Skeletal muscle cell (primary cell): ENCODE measurements at places on chromosomes 12 and 14.

DNA sequence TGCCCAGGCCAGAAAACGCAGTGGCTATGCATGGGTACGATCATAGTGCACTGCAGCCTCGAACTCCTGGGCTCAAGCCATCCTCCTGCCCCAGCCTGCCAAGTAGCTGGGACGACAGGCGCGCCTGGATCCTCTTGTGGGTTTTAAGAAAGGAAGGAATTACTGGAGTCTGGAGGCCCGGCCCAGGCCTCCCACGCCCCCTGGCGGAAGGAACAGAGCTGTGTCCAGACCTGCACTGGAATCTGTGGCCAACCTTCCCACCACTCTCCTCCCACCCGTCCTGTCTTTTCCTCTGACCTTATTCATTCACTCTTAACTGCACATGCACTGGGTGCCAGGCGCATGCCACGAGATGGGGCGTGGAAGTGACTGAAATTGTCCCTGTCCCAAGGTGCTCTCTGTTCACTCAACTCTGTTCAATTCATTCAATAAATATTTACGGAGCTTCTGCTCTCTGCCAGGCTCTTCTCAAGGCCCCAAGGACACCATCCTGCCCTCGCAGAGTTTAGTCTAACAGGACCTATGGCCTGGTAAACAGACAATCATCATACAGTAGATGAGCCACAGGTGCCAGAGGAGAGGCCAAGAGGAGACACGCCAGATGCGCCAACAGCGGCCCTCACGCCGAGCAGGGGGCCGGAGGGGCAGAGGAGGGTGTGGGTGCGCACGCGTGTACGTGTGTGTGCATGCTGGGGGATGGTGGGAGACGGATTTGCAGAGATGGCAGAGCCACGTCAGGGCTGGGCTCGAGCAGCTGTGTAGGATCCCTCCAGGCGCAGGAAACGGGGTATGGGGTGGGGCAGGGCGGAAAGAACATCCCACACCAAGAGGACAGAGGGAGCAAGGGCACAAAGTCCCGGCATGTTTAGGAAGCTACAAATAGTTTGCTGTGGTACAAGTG, 13.7 kb upstream of the TMEM106C start:
- no peak for DNase-seq

DNA sequence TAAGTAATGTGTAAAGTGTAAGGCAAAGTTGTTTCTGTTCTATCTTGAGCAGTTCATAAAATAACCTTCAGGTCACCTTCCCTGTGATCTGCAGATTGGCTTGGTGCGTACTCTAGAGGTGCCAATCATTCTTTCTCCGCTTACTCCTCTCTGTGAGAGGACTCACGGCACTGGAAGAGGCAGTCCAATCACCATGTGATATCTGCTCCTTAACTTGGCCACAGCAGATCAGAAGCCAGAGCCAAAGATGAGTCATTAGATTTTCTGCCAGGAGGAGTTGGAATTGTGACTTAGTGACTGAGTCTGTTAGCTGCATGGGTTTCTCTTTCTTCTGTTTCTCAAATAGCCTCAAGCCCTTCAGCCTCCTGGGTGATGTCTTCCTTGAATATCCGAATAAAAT, 165.5 kb downstream of the SLC41A2 start:
- peak; percentile 69 for DNase-seq

GRCh38 chr12:109770104-109770860, 56.7 kb downstream of the FAM222A start:
- DNase-seq, result no peak

DNA sequence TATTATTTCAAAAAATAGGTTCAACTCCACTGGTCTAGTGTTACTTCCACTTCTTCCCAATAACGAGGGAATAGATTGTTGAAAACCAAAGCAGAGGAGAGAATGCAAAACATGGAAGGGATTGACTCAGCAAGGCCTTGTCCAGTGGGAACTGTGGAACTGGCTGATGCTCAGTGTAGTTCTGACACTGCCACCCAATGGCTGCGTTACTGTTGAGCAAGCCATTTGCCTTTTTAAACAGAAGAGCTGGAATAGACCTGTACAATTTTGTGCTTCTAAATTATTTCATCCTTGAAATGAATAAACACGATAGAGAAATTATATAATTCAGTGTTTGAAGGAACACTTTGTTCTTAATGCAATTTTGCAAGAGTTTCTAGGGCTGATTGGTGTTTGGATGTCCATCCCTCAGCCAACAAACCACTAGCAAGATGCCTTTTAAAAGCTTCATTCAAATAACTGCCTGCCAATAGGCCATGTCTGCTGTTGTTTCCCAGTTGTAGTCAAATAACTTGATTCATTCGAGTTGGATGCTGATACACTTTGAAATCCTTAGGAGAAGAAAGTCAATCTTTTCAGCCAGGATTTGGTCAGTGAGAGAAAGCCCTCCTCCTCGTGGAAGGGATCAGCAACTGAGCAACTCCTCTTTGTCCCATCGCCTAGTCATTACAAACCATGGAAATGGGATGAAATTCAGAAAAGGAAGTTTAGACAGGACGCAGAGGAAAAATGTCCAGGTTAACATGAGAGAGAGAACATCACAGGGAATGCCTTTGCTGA, 7.3 kb upstream of the MGP start:
- DNase-seq, result no peak

- no peak for DNase-seq
These were observed 70.1 kb downstream of the CLIP1 start for GRCh38 chr12:122352394-122352793.

DNA sequence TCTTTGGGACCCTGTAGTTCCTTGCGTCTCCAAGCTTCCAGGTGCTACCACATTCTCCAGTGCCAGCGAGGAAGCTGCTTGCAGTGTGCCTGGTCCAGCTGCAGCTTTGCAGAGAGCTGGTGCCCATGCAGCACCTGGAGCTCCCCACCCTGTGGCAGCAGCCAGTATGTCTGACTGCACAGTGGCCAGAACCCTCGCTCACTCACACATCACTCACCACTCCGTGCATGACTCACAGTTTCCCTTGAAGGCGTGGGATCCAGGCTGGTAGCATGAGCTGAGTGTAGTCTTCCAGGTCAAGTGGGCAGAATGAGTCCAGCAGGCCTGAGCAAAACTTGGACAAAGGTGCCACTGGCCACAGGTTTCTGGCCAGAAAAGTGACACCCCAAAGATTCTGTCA, 33.6 kb downstream of the SDR9C7 start:
- DNase-seq, result no peak

DNA sequence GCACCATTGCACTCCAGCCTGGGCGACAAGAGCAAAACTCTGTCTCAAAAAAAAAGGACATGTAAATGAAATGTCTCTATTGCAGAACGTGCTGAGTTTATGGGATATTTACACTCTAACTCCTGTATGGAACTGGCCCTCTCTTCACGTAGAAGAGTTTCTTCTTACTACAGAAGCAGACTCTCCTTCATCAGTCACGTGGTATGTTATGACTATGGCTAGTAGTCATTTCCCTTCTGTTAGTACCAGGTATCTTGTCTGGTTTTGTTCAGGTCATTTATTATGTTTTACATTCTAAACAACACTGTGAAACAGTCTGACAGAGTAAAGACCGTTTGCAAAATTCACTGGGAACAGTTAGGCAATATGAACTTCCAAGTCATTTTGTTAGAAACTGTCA, 20.3 kb downstream of the KNTC1 start:
- no peak for DNase-seq

GRCh38 chr12:125071456-125071855, 6.2 kb downstream of the AACS start:
- no peak for DNase-seq
